ENCODE measurements at places on chromosomes 1 and 21.

DNA sequence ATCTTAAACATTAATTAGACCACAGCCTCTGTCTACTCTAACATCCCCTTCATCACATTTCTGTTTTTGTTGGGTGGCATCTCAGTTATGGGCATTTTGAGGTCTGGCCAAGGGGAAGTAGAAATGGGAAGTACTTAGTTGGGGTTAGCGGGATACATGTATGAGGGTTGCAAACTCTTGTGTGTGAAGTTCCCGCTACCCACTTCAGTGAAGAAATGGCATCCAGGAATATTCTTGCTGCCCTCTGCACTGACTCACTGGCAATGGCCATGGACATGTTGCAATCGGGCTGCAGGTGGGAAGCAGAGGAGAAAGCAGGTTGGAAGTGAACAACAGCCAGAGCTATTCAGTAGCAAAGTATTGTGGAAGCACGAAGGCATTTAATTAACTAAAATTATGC lies 7.4 kb downstream of the CD48 start:
- DNase-seq = no peak

DNA sequence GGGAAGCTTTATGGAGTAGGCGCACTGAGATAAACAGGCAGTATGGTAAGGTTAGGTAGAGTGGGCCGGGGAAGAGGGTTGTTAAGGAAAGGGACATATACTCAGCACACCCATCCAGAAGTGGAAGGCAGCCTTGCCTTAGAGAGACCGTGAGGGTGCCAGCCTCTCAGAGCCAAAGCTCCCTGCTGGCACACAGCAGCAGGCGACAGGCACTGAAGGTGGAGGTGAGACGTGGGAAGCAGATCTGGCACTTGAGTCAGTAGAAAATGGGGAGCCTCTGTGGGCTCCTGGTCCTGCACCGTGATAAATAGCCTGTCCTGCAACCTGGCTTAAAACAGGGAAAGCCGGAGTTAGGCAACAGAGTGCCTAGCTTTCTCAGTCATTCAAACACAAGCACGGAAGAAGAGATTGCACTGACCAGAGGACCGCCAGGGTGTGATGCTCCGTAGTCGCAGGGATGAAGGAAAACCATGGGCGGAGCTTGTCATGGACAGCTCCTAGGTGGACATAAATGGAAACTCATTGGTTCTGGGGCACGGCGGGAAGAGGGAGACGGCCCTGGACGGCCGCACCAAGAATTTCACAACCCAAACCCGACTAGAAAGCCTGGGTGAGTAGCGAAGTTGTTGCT lies 15.5 kb downstream of the KCNK1 start:
- no peak for DNase-seq

- DNase-seq = peak; percentile 44
Observed at GRCh38 chr1:50348449-50349241, 74.6 kb downstream of the DMRTA2 start.

GRCh38 chr21:15222707-15223106 lies 157.9 kb upstream of the NRIP1 start:
- no peak for DNase-seq

DNA sequence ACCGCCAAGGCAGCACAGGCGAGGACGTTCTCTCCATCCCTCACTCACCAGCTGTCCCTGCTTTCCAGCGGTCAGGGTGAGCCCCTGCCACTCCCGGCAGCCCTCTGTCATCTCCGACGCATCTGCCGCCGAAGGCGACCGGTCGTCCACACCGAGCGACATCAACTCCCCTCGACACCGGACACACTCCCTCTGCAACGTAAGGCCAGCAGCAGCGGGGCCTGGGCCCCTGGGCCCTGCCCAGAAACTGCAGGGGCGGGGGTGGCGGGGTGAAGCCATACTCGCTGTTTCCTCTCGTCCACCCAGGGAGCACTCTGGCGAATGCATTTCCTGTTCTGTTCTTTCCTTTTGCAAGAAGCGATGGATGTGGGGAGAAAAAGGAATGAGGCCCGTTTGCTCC lies 93.4 kb upstream of the TMEM51 start:
- no peak for DNase-seq

GRCh38 chr1:204151552-204152309 lies at the start of gene ETNK2:
ETNK2 (minus strand) TSS chr1:204152044; CDS start chr1:204151852, 192 bp downstream.
- DNase-seq = peak; percentile 40

- no peak for DNase-seq
Observed at GRCh38 chr1:153386500-153386901, 4.4 kb downstream of the S100A8 start.

- no peak for DNase-seq
Observed at GRCh38 chr1:111453706-111454105, 4.4 kb downstream of the ATP5PB start.

GRCh38 chr1:19319196-19319595 lies 7.1 kb downstream of the SLC66A1 start:
- no peak for DNase-seq

- no peak for DNase-seq
Observed at GRCh38 chr1:104929280-104929679, 1179.6 kb downstream of the AMY1C start.

DNA sequence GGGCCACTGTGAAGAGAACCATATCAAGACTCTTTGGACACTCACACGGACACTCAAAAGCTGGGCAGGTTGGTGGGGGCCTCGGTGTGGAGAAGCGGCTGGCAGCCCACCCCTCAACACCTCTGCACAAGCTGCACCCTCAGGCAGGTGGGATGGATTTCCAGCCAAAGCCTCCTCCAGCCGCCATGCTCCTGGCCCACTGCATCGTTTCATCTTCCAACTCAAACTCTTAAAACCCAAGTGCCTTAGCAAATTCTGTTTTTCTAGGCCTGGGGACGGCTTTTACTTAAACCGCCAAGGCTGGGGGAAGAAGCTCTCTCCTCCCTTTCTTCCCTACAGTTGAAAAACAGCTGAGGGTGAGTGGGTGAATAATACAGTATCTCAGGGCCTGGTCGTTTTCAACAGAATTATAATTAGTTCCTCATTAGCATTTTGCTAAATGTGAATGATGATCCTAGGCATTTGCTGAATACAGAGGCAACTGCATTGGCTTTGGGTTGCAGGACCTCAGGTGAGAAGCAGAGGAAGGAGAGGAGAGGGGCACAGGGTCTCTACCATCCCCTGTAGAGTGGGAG lies 36.3 kb upstream of the TDRD10 start:
- DNase-seq = no peak

GRCh38 chr21:35249636-35250035 lies 200.5 kb upstream of the RUNX1 start:
- no peak for DNase-seq

DNA sequence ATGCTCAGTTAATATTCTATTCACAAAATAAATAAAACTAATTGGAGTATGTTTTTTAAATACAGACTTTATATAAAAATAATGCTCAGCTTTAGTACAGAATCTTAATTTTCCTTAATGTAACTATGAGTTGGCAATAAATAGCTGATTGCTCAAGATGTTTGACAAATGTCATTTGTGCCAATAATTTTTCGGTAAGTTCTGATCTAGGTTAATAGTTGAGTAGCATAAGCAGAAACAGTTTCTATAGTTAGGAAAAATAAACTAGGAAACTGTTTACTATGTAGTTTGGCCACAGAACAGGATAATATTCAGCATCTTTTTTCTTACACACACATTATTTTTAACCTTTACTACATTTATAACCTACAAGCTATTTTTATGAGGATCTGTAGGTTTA lies 40.3 kb downstream of the KCTD3 start:
- DNase-seq = no peak

- DNase-seq = no peak
Observed at GRCh38 chr1:163774978-163775620, 453.3 kb downstream of the NUF2 start.

- DNase-seq = no peak
Observed at GRCh38 chr1:221331273-221332183, 410.4 kb downstream of the DUSP10 start.

DNA sequence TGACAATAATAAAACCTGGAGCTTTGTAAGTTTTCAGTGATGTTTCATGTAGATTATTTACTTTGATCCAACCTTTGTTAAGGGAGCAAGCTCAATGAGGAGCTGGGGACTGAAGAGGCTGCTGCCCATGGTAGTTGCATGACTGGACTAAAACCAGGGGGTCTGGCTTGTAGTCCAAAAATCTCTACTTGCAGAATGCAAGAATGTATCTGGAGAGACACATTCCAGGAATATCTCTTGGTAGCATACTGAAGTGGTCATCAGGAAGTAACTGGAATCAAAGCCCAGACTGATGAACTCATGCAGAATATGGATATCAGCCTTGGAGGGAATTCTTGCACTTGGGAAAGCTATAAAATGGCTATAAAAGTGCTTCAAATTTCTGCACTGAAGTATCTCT lies 5.8 kb upstream of the KIAA0040 start:
- no peak for DNase-seq

DNA sequence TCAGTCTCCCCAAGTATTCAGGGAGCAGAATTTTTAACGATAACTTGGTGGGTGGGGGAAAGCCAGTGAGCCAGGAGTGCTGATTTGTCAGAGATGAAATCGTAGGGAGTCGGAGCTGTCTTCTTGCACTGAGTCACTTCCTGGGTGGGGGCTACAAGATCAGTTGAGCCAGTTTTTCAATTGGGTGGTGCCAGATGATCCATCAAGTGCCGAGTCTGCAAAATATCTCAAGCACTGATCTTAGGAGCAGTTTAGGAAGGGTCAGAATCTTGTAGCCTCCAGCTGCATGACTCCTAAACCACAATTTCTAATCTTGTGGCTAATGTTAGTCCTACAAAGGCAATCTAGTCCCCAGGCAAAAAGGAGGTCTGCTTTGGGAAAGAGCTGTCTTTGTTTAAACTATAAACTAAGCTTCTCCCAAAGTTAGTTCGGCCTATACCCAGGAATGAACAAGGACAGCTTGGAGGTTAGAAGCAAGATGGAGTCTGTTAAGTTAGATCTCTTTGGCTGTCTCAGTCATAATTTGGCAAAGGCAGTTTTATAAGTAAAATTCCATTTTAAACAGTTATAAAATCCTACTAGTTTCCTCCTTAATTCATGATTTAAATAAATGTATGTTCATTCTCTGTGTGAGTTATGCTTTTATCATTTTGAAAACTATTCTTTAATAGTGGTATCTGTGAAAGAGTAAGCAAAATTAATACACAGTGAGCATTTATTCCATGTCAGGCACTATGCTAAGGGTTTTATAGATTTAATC lies 51.7 kb downstream of the SLC16A1 start:
- no peak for DNase-seq

- no peak for DNase-seq
Observed at GRCh38 chr1:48203287-48203900, 19.1 kb upstream of the SLC5A9 start.

DNA sequence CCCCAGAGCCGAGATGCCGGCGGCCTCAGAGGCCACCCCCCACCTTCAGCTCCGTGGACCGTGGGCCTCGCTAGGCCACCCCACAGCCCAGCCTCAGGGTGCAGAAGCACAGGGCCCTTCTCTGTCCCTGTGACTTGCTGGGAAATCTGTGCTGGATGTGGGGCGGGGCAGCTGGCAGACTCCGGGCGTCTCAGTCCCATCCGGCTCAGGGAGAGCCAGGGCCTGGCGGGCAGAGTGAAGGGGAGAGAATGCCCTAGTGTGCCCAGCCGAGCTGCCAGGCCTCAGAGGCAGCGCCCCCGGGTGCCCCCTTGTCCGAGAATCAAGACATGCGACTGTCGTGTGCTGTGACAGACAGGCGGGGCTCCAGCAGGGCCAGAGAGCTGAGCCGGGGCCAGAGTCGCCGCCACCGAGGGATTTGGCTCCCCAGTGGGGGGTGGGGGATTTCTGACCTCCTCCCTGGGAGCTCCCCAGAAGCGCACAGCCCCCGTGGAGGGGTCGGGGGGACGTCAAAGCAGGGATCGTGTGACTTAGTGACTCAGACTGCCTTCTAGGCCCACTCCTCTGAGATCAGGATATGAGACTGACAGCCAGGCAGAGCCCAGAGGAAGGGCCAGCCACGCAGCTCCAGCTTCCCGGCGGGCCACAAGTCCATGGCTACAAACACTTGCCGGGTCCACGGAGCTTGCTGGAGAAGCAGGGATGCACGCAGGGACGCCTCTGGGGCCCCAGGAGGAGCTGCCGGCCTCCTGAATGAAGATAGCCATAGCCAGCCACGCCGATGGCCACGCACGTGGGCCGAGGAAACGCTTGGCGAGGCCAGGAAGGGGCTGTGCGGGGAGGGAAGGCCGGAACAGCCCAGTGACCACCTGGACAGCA lies 11.9 kb downstream of the COL6A1 start:
- DNase-seq = no peak

DNA sequence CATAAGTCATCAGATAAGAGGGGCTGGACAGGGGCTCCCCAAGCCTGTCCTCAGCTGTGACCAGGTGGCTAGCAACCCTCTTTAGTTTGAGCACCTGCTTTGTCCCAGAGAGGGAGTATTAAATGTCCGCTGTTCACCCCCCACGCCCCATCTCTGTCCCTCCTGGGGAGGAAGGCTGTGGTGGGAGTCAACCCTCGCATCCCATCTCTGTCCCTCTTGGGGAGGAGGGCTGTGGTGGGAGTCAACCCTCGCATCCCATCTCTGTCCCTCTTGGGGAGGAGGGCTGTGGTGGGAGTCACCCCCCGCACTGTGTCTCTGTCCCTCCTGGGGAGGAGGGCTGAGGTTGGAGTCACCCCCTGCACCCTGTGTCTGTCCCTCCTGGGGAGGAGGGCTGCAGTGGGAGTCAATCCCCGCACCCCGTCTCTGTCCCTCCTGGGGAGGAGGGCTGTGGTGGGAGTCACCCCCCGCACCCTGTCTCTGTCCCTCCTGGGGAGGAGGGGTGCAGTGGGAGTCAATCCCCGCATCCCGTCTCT lies 72.6 kb upstream of the ABCG1 start:
- no peak for DNase-seq

- no peak for DNase-seq
Observed at GRCh38 chr1:93776728-93777127, 95.1 kb upstream of the BCAR3 start.

DNA sequence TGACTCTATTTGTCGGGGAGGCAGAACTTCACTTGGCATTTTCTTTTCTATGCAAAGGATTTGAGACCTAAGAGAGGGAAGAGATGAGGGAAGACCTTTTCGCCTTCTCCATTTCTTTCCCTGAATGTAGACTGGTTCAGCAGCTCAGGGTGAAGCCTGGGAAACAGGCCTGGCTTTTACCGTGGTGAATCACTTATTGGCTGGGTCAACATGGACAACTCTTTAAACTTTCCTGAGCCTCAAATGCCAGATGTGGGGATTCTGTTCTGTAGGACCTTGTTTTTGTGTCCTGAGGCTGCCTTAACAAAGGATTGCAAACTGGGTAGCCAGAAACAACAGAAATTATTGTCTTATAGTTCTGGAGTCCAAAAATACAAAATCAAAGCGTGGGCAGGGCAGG lies 455.8 kb upstream of the VAMP3 start:
- DNase-seq = no peak

DNA sequence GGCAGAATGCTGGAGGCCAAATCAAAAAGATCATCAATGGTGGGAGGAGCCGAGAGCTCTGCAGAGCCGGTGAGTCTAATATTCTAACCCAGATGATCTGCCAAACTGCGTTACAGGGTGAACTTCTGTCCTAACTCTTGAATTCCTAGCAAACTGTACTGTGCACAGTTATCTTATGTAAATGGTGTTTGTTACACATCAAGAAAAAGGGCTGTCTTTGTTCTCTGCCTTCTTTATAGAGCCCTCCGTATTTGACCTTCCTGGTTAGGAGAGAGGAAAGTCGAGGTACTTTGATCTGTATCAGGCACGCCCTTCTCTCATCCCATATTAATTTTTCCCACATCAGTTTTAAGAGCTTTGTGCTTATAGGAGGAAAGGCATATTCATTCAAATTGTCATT lies 37.6 kb downstream of the MT1HL1 start:
- DNase-seq = no peak

GRCh38 chr1:161131523-161132409 lies 701 bp downstream of the DEDD start:
- DNase-seq = no peak

GRCh38 chr21:37460196-37460595 lies 93.6 kb downstream of the DYRK1A start:
- no peak for DNase-seq

GRCh38 chr1:228216371-228217320 lies 8.8 kb downstream of the OBSCN start:
- no peak for DNase-seq

Data from memory B cell (primary cell).